CD8-positive, alpha-beta memory T cell (primary cell): ENCODE measurements at places on chromosomes 7 and 10. TPM values are rescaled to one million over a fixed set of nuclear protein-coding genes. Genes with fewer than 3 reads are reported as not detected.

The PDE1C gene
- total RNA-seq, result not detected

- H3K27ac ChIP-seq, result no peak overlapping the region
- DNase-seq, result no peak
- no peaks in the 10 kb centered on the region for H3K27me3 ChIP-seq
- H3K4me1 ChIP-seq, result peaks cover 24% of the 10 kb centered on the region
These were observed 2.2 kb downstream of the FGFBP3 start for GRCh38 chr10:91907033-91907594.

- no peaks in the 10 kb centered on the region for H3K27me3 ChIP-seq
- H3K4me3 ChIP-seq, result no peak overlapping the region
- H3K36me3 ChIP-seq, result no peaks in the 10 kb centered on the region
- no peak for DNase-seq
These were observed 47.0 kb downstream of the SRI start for GRCh38 chr7:88172842-88173241.

- no peak for DNase-seq
- no peak overlapping the region for H3K27ac ChIP-seq
- H3K27me3 ChIP-seq, result peaks cover 6% of the 10 kb centered on the region
- no peaks in the 10 kb centered on the region for H3K4me1 ChIP-seq
These were observed 1.1 kb downstream of the PLXDC2 start for GRCh38 chr10:19817231-19817933.

GRCh38 chr10:59060852-59061251 lies 115.6 kb upstream of the PHYHIPL start:
- no peak overlapping the region for H3K4me3 ChIP-seq
- H3K36me3 ChIP-seq, result no peaks in the 10 kb centered on the region
- H3K4me1 ChIP-seq, result no peaks in the 10 kb centered on the region
- H3K27ac ChIP-seq, result no peak overlapping the region
- H3K27me3 ChIP-seq, result no peaks in the 10 kb centered on the region

DNA sequence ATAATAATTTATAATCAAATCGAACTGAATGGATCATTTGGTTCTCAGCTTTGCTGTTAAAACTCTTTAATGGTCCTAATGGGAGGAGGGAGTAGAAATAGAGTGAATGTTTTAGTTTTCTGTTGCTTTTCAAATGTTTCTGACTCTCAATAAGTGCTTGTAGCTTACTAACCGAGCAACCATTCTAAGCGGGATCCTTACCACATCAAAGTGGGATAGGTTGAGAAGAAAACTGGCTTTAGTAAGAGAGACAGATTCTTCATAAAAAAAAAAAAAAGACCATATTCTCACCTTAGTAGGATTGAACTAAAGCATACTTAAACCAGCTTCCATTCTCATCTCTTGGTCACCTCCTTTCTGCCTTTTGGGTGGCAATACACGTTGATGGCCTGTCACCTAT lies 584.2 kb downstream of the AUTS2 start:
- no peaks in the 10 kb centered on the region for H3K27me3 ChIP-seq
- no peak for DNase-seq
- H3K4me1 ChIP-seq, result no peaks in the 10 kb centered on the region
- H3K27ac ChIP-seq, result no peak overlapping the region
- H3K4me3 ChIP-seq, result no peak overlapping the region

The MKLN1 gene
- 31.0 TPM for total RNA-seq

GRCh38 chr10:65793738-65794425 lies 1132.0 kb upstream of the LRRTM3 start:
- DNase-seq, result no peak
- H3K36me3 ChIP-seq, result no peaks in the 10 kb centered on the region
- H3K4me1 ChIP-seq, result no peaks in the 10 kb centered on the region
- H3K4me3 ChIP-seq, result no peak overlapping the region
- H3K27ac ChIP-seq, result no peak overlapping the region

GRCh38 chr10:75525067-75525466 lies 93.6 kb downstream of the LRMDA start:
- H3K27ac ChIP-seq, result no peak overlapping the region
- H3K36me3 ChIP-seq, result no peaks in the 10 kb centered on the region
- DNase-seq, result no peak
- no peaks in the 10 kb centered on the region for H3K27me3 ChIP-seq
- H3K4me3 ChIP-seq, result no peak overlapping the region

DNA sequence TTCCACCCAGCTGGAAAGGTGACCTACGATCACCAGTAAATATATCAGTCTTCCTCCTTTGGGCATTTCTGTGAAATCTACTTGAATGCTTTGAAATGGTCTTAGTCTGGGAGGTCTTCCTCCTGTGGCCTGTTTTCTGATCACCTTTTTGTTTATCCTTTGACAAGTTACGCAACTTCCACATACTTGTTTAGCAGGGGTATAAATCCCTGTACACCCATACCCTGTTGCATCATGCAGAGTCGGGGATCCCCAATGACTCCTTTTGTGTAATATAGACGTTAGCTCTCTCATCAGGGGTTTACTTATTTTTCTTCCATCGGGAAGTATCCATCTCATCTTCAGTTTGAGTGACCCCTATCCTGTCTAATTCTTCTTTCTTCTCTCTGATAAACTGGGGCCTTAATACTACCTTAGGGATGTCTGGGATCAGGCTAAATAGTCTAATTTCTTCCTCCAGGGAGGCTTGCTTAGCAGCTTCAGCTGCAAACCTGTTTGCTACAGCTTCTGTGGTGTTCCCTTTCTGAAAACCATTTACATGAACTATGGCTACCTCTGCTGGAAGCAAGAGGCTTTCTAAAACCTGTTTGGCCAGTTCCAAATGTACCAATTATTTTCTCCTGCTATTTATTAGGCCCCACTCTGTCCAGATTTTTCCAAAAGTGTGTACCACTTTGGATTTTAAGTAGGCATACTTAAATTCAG lies 25.8 kb downstream of the MAPK8 start:
- peaks cover 16% of the 10 kb centered on the region for H3K4me1 ChIP-seq
- H3K27ac ChIP-seq, result no peak overlapping the region
- H3K27me3 ChIP-seq, result no peaks in the 10 kb centered on the region

- no peak overlapping the region for H3K4me3 ChIP-seq
- H3K27me3 ChIP-seq, result no peaks in the 10 kb centered on the region
- H3K27ac ChIP-seq, result no peak overlapping the region
These were observed 16.4 kb upstream of the PARP12 start for GRCh38 chr7:140079121-140079536.

The ZNF485 gene
- 5.5 TPM for total RNA-seq

- no peaks in the 10 kb centered on the region for H3K27me3 ChIP-seq
- H3K27ac ChIP-seq, result no peak overlapping the region
- no peak overlapping the region for H3K4me3 ChIP-seq
- no peaks in the 10 kb centered on the region for H3K36me3 ChIP-seq
- no peaks in the 10 kb centered on the region for H3K4me1 ChIP-seq
- no peak for DNase-seq
These were observed 200.5 kb upstream of the KIAA1217 start for GRCh38 chr10:24008164-24009091.

DNA sequence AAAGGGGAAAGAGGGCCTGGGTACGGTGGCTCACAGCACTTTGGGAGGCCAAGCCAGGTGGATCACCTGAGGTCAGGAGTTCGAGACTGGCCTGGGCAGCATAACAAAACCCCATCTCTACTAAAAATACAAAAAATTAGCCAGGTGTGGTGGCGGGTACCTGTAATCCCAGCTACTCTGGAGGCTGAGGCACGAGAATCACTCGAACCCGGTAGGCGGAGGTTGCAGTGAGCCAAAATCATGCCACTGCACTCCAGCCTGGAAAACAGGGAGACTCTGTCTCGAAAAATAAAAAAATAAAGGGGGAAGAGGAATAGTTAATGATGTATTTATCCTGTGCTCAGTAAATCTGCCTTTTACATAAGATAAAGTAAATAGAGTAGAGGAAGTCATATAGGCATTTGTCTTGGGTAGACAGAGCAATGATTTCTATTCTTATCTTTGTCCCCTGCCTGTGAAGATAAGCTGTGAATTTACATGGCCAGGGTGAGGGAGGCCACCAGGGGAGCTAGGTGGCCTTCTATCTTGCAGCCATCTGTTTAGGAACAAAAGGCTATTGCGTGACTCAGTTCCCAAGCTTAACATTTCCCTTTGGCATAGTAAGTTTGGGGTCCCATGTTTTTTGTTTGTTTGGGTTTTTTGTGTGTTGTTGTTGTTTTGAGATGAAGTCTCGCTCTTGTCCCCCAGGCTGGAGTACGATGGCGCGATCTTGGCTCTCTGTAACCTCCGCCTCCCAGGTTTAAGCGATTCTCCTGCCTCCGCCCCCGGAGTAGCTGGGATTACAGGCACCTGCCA lies 73.2 kb upstream of the GTF2I start:
- no peaks in the 10 kb centered on the region for H3K4me1 ChIP-seq
- H3K27me3 ChIP-seq, result no peaks in the 10 kb centered on the region
